ENCODE measurements at places on chromosomes 5 and 9.
A peak's percentile ranks its signal among the peaks of the same experiment; 100 is the strongest.

DNA sequence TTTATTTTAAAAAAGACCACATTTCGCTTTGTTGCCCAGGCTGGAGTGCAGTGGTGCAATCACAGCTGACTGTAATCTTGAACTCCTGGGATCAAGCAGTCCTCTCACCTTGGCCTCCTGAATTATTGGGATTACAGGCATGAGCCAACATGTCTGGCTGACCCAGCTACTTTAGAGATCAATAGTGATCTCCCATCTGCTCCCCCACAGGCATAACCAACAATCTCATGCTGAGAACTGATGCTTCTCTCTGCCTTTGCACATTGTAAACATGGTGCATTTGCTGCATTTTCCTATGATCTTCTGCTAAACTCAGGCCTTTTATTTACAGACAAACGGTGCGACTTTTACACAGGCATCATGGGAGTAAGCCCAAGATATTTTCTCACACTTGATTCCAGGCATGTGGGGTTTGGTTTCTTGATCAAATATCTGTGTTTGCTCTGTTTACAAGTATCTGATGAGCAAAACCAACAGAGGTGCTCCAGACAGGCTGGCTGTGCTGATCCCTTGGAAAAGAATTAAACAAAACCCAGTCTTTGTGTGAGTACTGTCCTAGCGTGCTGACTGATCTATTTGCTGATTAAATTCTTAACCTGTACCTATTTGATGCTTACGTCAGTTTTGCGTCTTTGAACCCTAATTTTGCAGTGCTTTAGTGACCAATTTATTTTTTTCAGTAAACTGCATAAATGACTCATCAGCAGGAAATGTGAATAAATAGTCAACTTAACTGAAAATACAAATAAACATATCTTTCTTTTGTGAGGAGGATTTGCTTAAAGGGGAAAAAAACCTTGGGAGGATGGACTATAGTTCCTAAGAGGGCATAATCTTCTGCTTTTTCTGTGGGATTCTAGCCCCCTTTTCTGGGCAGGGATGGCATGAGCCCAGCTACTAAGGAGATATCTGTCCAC lies 191.7 kb upstream of the NR3C1 start:
- no peak for DNase-seq

DNA sequence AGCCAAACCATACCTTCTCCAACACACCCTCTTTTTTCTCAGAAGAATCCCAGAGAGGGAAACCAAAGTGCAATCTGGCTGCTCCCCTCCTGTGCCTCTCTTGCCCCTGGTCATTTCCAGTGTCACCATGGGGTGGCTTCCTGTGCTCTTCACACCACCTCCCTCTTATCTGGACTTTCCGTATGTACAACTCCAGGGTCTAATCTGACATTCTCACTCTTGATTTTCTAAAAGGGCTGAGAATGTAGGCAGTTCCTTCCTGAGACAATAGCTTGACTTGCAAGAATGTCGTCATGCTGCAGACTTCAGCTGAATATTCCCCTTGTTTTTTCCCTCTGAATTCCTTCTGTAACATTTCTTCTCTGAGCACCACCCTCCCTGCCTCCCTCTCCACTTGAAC lies 110.2 kb downstream of the FBXL7 start:
- DNase-seq = no peak

DNA sequence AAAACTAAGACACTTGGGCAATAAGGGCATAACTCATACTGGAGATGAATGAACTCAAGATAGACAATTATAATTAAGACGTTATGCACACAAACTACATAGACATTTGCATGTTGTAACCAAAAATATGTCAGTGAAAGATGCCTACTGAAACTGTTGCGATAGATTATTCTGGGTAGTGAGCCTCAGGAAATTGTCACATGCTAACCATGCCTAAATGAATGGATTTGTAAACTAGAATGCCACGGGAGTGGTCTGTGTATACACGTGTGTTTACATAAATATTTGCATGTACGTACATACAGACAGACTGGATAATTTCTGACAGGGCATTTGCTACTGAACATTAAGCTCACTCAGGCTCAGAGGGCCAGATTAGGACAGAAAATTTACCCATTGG lies 1.2 kb downstream of the NIPSNAP3B start:
- DNase-seq = no peak

GRCh38 chr9:95373069-95373681 lies 55.7 kb upstream of the FANCC start:
- no peak for DNase-seq

DNA sequence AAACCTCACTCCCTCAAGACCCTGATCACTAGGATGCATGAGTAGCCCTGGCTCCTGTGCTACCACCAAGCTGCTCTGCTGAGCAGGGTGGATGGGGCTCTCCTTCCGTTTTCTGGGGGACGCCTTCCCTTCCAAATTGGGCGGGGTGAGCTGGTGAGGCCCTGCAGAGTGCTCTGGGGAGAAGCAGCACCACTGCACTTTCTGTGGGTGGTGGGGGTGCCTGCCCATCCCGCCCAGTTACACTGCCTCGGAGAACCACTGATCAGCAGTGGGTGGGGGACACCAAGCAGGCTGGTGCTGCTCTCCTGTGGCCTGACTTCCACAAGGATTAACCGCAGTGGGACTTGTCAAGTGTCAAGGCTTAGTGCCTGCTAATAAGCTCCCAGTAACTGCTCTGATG lies 19.0 kb downstream of the GFPT2 start:
- DNase-seq = no peak

GRCh38 chr5:4226565-4226964 lies 630.9 kb downstream of the IRX1 start:
- no peak for DNase-seq

DNA sequence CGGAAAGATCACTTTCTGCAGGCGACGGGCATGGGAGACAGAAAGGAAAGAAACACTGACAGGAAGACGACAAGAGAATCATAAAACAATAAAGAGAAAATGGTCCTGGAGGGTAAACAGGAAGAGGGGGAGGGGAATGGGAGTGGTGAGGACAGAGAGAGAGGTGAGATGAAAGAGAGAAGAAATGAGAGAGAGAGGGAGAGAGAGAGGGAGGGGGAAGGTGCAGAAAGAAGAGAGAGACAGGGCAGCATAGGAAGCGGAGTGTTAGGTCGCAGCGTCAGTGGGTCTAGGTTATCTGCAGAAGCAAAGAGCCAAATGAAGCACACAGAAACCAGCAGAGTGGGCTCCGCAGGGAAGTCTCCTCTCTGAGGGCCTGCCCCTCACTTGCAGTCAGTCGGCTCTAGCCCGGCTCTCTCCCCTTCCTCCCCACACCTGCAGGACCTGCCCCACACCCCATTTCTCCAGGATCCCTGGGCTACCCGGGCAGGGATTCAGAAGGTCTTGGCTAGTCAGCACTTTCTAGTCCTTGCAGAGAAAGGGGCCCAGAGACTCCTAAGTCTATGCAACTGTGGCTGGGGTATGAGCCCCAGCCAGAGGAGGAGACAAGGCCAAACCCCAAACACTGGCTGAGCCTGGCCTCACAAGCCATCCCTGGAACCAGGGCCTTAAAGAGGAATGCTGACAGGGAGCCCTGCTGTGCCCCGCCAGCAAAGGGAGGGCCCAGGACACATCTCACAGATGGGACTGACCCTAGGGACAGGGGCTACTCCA lies 29.7 kb upstream of the MEIKIN start:
- DNase-seq = no peak

DNA sequence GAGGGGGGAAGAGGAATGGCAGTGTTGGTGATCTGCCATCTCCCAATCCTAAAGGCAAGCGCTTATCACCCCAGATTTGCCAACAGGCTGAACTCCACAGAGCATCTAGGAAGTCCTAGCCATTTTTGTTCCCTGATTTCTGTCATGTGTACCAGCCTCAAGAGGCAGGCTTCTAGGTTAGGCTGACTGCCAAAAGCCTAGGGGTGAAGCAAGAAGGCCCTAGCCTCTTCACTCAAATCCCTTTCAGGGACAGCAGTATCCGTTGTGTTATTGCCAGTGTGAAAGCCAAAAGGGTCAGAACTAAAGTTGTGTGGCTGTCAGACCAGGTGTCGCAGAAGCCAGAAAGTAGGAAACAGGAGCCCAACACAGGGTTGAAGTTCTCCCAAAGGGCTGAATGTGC lies 14.7 kb downstream of the IGIP start:
- no peak for DNase-seq

GRCh38 chr9:25678147-25678666 lies at the start of gene TUSC1:
TUSC1 (minus strand) TSS chr9:25678444; CDS start chr9:25678312, 132 bp downstream.
- DNase-seq = peak; percentile 34

GRCh38 chr9:10055886-10056395 lies 556.9 kb downstream of the PTPRD start:
- DNase-seq = no peak

- no peak for DNase-seq
These were observed 37.8 kb upstream of the KIF2A start for GRCh38 chr5:62268234-62268633.

DNA sequence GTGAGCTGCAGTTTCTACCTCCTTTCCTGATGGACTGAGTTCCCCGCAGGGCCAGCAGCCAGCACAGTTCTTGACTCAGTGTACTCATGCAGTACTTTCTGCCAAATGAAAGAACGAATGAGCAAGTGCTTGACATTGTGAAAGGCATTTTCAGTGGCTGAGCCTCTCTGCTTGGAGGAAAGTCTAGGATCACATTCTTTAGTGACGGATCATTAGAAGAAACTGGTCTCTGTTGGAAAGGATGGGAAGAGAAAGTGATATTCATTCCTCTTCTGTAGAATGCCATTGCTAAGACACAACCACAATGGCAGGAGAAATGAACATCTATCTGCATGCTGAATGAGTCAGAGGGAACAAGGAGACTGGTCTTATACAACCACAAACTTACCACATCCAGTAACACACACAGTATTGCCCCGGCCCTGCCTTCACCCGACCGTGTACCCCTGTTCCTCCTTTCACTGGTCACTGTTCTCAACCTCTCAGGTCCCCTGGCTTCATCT lies 206.9 kb downstream of the CRB2 start:
- DNase-seq = peak; percentile 81

GRCh38 chr9:135240222-135240621 lies 152.8 kb downstream of the OLFM1 start:
- DNase-seq = no peak
